ENCODE measurements at places on chromosomes 11 and 22.

DNA sequence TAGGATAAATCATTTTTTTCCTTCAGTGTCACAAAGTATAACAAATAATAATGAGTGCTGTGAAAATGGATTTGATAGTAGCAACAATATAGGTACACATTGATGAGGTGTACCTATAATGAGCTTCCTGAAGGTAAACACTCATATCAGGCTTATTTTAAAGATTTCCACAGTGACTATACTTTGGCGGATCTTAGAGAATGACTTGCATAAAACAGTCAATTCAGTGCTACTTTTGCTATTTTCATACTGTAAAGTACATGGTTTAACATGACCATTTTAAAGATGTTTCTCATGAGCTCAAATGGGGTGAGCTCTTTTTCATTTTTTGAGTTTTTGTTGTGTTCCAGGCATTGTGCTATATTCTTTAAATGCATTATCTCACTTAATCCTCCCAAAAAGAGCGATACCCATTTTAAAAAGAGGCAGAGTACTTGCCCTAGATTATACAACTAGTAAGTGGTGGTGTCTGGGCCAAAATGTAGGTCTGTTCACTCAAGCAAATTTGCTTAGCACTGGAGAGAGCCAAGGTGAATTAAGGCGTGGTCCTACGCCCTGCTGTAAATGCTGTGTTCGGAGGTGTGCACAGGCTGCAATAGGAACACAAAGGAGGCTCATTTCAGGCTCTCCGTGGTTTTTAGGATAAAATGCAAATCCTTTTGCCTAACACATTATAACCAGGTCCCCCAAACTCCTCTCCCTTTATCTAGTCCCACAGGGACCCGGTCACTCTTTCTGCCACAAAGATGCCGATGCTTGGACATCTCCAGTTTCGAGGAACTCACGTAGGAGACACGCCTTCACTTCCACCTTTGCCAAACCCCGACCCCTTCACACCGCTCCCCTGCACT, 617 bp upstream of the ALKBH3 start:
- DNase-seq: no peak

DNA sequence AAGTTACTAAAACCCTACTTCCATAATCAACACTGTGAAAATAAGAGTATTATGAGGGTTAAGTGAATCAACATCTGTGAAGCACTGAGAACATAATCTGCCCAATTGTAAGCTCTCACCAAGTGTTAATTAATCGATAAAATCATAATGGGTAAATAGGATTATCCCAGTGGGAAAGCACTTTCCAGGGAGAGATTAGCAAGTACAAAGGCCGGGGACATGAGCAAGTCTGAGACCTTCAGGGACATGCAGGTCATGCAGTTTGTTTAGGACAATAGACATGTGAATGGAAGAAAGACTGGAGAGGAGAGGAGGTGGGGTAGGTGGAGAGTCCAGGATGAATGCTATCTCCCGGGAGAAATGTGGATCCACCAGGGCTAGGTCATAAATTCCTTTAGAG, 57.8 kb upstream of the FIBIN start:
- no peak for DNase-seq

- DNase-seq: no peak
Observed at GRCh38 chr11:18739685-18740084, 13.7 kb upstream of the IGSF22 start.

- no peak for DNase-seq
Observed at GRCh38 chr11:63511048-63511748, 5.3 kb downstream of the LGALS12 start.

GRCh38 chr11:112453601-112454577, 193.2 kb upstream of the PLET1 start:
- no peak for DNase-seq

- DNase-seq: no peak
Observed at GRCh38 chr11:12775955-12776354, 101.7 kb downstream of the TEAD1 start.

GRCh38 chr22:22578702-22579424, 19.8 kb upstream of the PRAME start:
- DNase-seq: no peak

GRCh38 chr11:62204430-62204829, 4.0 kb upstream of the SCGB2A1 start:
- no peak for DNase-seq

- DNase-seq: no peak
Observed at GRCh38 chr22:20569059-20570058, 61.9 kb downstream of the MED15 start.

DNA sequence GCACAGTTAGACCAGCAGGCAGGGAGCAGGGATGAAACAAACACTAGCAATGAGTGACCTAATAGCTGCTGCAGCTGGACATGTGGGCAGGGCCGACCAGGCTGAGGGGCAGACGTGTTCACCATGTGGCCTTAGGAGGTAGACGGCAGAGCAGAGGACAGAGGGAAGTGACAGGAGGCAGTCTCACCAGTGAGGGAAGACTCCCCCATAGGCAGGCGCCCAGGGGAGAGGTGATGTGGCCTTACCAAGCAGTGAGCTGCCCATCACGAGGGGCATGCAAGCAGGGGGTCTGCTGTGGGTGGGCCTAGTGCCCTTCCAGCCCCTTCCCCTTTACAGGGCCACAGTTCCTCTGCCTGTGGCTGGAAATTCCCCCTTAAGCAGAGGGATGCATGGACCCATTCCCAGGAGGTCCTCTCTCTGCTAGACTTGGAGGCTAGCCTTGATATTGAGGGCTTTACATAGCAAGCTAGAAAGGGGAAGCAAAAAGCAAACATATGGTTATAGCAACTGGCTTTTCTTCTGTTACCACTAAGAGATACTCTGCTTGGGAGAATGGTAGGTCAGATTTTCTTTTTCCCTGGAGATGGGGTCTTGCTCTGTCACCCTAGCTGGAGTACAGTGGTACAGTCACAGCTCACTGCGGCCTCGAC, 67.6 kb downstream of the MPPED1 start:
- DNase-seq: no peak

GRCh38 chr22:46239261-46240048, 10.6 kb downstream of the CDPF1 start:
- DNase-seq: no peak

DNA sequence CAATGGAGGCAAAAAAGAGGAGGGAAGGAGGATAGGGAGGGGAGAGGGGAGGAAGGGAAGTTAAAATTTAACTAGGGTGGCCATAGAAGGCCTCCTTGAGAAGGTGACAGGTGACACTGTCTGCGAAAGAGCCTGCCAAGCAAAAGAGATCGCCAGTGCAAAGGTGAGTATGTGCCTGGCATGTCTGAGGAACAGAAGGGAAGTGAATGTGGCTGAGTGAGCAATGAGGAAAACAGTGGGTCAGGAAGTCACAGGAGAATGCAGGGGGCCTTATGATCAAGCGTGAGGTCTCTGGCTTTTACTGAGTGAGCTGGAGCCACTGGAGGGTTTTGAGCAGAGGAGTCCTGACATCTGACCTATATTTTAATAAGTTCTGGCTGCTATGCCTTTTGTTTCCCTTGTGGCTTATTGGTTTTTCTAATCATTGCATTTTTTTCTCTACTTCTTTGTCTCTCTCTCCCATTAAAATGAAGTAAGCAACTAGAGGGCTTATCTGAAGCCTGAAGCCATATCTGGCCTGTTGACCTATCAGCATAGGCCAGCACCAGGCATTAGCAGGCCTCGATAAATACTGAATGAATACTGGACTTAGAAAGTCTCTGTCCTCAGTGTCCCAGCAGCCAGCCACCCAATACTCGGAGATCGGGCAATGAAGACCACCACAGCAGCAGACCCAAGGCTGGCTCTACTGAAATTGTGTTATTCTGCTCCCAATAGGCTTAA, 5.6 kb downstream of the AP1B1 start:
- no peak for DNase-seq

DNA sequence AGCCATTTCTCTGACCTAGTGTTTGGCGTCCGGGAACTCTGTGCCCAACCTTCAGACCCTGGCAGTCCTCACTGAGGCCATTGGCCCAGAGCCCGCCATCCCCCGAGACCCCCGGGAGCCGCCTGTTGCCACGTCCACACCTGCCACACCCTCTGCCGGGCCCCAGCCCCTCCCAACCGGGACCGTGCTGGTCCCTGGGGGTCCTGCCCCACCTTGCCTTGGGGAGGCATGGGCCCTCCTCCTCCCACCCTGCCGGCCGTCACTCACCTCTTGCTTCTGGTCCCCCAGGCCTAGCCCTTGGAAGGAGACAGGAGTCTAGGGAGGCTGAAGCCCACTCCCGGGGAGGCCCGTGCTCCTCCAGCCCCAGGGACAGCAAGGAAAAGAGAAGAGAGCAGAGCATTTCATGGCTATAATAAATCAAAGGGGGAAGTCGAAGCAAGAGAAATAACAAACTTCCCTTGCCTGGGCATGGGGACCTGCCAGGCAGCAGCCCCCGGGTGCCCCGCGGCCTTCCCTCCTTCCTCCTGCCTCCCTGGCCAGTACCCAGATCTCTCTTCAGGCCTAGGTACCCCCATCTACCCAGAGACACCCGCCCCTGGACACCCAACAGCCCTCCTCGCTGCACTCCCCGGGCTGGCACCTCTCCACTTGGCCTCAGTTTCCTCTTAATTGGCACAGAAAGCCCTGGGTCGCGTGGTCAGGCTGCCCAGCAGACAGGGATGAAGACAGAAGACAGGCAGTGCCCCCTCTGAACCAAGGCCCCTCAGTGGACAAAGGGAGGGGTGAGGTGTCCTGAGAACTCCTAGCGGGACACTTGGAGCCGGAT, 13.0 kb upstream of the SLC39A13 start:
- DNase-seq: no peak

DNA sequence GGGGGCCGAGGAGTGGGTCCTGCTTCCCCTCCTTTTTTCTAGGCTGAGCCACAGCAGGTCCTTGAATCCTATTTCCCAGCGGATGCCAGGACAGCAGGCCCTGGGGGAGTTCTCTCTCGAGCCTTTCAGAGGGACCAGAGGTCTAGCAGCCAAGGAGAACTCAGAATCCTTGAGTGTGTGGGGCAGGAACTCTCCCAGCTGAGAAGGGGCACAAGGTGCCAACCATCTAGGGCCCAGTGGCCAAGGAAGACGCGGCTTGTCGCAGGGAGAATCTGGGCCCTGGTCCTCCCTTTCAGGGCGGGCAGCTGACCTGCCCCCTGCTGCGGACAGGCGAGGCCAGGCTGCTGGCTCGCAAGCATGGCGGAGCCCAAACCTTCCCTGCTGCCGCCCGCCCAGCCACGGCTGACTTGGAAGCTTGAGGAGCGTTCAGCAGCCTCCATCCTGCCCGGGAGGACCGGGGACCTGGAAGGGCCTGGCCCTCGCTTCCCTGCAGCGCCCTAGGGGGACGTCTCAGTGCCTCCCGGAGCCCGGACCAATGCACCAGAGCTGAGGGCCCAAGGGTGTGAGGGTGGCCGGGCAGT, 972 bp upstream of the TSSC4 start:
- no peak for DNase-seq

- no peak for DNase-seq
Observed at GRCh38 chr22:35592418-35592967, 24.6 kb downstream of the MB start.

GRCh38 chr11:86162239-86162638, 82.3 kb upstream of the EED start:
- DNase-seq: no peak

DNA sequence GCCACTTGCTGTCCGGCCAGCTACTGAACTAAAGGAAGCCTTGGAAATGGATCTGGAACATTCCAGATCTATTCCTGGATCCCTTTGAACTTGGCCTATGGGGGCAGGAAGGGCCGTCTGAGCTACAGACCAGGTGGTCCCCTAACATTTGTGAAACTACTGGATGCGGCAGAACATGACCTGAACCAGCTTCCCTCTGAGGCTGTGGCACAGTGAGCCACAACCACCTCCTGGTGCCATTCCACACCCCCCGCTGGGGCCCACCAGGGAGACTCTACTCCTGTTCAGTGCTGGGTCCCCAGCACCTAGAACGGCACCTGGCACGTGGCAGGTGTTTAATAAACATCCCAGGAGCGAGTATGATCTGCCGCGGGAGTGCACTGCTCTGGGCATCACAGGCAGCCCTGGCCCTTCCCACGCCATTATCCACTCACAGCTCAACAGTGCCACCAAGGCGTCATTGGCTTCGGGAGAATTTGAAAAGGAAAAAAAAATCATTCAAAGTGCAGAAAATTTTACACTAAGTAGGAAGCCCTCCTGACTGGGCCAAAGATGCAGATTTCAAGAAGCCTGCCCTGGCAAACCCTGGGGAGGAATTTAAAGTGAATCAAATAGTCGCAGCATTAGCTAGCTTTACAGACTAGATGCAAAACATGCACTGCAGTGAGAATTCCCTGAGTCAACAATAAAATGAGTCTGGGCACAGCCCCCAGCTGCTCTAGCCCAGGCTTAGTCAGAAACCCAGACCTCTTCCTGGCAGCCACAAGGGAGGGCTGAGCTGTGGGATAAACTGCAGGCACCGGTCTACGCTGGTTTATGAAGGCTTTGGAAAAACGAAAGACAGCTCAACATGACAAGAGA, 14.3 kb upstream of the EFCAB6 start:
- no peak for DNase-seq

- DNase-seq: no peak
Observed at GRCh38 chr11:116421529-116422185, 351.1 kb downstream of the BUD13 start.

GRCh38 chr11:93032580-93032979, 63.1 kb downstream of the MTNR1B start:
- DNase-seq: no peak

DNA sequence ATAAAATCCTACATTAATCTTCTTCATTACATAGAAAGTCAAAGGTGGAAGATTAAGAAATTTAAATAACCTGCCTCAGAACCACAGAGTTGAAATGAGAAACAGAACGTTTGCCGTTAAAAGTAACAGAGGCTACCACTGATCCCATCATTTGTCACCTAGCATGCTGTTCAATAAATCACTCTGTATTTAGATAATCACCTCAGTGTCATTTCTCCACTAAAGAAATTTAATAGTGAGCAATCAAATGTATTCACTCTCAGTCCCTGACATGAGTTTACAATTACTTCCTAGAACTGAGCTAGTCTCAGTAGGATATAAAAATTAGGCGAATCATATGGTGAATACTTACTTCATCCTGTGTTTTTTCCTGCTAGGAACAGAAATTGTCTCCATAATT, 169.6 kb downstream of the MSANTD4 start:
- DNase-seq: no peak

GRCh38 chr11:67120881-67121710, 2.0 kb downstream of the KDM2A start:
- no peak for DNase-seq

DNA sequence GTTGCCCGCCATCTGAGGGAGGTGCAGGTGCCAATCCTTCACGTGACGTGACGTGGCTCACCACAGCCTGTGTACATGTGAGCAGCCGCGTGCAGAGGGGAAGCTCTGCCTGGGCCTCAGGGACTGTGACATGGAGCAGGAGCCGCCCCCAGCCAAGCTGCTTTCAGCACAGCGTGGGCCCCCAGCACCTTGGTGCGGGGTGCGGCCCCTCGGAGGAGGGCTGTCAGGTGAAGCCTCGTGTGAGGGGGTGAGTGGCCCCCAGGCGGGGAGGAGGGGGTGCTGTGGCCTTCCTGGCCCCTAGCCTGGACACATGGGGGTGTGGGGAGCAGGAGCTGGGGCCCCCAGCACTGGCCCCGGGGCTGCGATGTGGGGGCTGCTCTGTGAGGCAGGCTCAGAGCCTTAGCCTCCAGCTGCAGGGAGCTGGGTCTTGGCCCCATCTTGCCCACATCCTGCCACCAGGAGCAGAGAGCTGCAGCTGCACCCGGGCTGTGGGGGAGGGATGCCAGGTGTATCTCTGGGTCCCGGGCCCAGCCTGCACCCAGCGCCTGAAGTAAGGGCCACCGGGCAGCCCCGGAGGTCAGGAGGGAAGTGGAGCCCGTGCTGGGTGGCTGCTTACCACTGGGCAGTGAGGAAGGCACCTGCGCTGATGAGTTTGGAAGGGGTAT, at the start of gene ADORA2A:
ADORA2A (plus strand) TSS at position 100 of the 665 bp plus-strand sequence. CDS start 5,806 bp downstream, outside the sequence.
- no peak for DNase-seq
